Cerebellar cortex (tissue), 1 donor: ENCODE measurements at places on chromosomes 3 and 15.

GRCh38 chr3:119973018-119973646 lies 121.1 kb downstream of the GSK3B start:
- DNase-seq: no peak

DNA sequence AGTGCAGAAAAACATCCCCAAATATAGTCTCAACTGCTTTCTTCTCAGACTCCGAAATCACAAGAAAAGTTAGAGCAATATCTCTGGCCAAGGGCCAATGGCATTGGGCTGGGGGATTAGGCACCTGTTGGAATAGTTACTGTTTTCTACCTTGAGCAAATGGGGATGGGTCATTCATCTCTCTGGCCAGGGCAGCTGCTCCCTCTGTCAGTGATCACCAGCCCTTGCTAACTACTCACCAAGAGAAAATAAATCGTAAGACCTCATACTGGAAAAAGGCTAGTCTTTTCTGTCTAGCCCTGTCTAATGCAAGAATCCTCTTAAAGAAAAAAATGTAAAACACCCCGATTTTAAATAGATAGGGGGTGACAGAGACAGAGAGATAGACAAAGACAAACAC lies 10.9 kb downstream of the CERS3 start:
- DNase-seq: no peak

DNA sequence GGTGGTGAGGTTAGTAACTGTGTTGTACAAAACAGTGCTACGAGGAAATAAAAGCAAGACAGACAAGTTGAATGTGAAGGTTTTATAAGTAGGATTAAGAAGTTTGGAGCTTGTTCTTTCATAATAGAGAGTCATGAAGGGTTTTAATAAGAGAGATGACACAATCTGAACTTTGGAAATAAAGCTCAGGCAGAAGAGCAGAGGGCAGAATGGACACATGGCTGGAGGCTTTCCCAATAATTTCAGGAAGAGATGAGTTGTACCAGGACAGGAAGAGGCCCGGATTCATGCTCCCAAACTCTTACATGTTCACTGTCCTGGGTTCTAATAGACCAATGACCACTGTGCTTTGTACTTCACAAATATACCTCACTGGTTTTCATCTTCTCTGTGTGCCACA lies 194.8 kb downstream of the SLC9A9 start:
- DNase-seq: no peak

DNA sequence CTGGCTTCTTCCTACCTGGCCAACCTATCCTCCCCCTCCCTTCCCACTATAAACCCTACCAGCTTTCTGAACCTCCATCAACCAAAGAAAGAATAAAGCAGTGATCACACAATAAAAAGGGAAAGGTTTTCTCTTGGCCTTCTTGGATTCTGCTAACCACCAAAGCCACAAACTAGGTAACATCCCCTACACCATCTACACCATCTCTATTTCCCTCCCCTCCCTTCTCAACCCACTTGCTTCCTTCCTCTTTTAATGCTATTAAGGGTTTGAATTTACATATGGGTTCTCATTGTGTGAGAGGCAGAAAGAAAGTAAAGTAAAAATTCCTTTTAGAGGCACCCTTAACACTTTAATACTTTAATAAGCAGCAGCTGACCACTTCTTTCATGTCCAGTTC lies 25.8 kb upstream of the RSL24D1 start:
- no peak for DNase-seq

- no peak for DNase-seq
Measured at GRCh38 chr15:89848970-89849292, 34.3 kb upstream of the ANPEP start.
